Activated CD4-positive, alpha-beta T cell treated with anti-CD3 and anti-CD28 coated beads, Interleukin-2, amount 50 U/mL, for 16 hours (primary cell): ENCODE measurements at places on chromosomes 12 and 14.

DNA sequence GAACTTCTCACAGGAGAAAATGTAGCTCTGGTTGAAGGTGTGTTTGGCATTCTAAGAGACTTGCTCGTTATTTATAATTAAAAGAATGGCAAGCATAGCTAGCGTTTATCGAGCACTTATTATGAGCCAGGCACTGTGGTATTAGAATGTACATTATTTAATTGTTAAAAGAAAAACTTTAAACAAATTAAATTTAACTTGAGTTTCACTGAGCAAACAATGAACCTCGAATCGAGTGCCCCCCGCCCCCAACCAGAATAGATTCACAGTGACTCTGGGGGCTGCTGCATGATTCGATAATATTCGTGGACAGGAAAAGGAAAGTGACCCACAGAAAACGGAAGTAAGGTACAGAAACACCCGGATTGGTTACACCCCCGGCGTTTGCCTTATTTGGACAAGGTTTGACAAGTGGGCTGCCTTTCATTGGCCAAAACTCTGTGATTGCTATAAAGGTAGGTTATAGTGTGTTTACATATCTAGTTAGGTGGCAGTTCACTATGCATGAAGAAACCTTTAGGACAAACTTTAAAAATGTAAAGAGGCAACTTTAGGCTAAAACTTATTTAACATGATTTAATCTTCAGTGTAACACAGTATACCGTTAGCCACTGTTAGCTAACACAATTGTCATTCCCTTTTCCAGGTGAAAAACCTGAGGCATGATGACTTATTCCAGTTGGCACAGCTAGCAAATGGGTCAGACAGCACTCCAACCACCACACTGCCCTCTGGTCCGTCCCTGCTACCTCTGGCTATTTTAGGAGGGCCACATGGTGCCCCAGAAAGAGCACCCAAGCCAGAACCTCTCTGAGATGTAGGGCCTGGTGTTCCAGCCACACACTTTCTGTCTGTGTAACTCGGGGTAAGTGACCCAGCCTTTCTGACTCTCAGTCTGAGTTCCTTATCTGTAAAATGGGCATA is 7.1 kb downstream of the SCNN1A start:
- no peak for DNase-seq

DNA sequence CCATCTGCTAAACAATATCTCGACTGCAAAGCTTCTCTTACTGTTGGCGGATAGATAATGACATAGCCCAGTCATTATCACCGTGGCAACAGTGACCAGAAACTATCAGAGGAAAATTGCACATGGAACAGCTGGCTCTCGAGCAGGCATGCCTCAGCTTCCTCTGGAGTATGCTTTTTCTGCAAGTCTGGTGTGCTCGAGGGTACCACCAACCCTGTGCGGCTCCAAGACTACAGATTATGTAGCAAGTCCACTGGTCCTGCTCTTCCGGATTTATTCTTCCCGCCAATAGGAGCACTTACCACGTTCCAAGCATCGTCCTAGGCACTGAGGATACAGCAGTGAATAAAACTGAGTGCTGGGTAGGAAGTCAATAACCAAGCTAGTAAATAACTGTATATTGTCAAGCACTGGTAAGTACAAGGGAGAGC is 1.4 kb upstream of the GLRX5 start:
- DNase-seq: peak; percentile 39

DNA sequence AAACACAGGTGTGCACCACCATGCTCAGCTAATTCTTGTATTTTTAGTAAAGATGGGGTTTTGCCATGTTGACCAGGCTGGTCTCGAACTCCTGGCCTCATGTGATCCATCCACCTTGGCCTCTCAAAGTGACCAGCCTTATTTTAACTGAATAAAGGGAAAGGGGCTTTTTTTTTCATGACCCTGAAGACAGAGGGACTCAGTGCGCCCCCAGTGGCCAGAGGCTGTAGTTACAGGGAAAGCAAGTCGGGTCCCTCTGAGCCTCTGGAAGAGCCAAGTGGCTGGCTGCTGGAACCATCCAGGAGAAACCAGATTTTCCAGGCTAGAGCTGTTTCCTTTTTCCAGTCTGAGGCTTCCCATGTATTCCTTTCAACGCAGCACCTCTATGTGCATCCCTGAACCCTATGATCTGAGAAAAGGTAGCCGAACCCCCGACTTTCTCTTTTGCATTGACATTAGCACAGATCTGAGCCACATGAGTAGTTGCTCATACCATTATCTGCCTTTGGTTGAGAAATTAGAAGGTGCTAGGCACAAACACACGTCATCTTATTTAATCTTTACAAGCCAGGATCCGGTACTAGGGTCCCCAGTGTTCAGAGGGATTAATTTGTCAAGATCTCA is 342.7 kb downstream of the CACNA1C start:
- peak; percentile 33 for DNase-seq

- DNase-seq: no peak
These were observed 31.3 kb upstream of the ATP2A2 start for GRCh38 chr12:110249716-110250225.

- no peak for DNase-seq
These were observed 18.3 kb downstream of the PLEKHG7 start for GRCh38 chr12:92721130-92721529.

GRCh38 chr12:132066749-132067148 is 77.4 kb downstream of the DDX51 start:
- DNase-seq: no peak

GRCh38 chr12:105113094-105113493 is 5.6 kb downstream of the WASHC4 start:
- DNase-seq: no peak

DNA sequence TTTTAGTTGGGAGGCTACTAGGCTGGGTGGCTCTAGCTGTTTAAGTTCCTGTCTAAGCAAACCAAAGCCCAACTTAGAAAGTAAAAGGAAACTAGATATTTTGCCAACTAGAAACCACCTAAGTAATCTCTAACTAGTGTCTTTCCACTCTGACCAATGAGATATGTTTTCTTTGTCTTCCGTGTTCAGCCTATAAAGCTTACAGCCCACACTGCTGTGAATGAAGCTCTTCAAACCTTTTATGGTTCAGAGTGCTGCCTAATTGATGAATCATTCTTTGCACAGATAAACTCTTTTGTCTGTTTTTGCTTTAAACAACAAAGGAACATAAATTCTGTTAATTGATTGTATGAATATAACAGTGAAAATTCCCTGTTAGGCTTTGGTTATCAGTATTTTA is 66.1 kb downstream of the FUT8 start:
- peak; percentile 62 for DNase-seq

GRCh38 chr12:5794156-5794555 is 150.9 kb downstream of the ANO2 start:
- DNase-seq: no peak

DNA sequence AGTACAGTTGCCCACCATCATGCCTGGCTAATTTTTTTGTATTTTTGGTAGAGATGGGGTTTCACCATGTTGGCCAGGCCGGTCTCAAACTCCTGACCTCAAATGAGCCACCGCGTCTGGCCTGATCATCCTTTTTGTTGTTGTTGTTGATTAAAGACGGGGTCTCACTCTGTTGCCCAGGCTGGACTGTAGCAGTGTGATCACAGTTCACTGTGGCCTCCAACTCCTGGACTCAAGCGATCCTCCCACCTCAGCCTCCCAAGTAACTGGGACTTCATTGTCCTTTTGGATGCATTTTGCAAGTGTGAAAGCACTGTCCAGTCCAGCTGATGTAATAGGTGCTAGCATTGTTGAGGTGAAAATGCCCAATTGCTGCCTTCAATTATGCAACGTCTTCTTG is 27.1 kb upstream of the ATXN2 start:
- DNase-seq: no peak

GRCh38 chr14:102077382-102077709 is 9.5 kb downstream of the HSP90AA1 start:
- no peak for DNase-seq

- no peak for DNase-seq
These were observed 362.6 kb downstream of the TMEM121 start for GRCh38 chr14:105888784-105889665.

DNA sequence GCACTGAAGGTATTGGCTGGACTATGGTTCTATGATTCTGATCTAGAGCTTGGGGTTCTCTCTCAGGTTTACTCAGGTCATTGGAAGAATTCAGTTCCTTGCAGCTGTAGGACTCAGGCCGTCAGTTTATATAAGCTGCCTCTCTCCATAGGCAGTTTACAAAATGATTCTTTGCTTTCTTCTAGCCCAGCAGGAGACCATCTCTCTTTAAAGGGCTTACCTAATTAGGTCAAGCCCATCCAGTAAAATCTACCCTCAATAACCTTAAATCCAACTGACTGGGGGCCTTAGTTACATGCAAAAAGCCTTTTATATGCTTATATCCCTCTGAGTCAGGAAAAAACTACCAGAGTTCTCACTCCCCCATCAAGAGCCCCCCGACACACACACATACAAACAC is 80.5 kb upstream of the GARIN6 start:
- no peak for DNase-seq

- no peak for DNase-seq
These were observed 115.4 kb downstream of the GCH1 start for GRCh38 chr14:54787261-54787660.

DNA sequence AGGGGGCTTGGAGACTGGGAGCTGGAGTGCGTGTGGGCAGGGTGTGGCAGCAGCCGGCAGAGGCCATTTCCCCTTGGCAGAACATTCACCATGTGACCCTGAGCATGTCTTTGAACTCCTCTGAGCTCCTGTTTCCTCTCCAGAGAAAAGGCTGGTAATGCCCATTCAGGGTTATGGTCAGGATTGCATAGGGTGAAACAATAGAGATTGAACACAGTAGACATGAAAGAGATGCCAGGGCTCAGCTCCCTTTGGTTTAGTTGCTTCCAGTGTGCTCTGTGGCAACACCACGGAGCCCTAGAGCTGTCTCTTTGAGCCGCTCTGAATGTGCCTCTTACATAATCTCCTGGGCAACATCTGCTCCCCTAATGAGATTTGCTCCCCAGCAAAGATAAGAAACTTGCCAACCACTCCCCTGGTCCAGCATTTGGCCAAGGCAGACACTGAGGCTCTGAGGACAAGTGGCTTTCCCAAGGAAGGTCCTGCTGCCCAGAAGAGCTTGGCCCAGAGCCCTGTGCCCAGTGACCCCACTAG is 4.6 kb downstream of the IFI27 start:
- DNase-seq: no peak

- no peak for DNase-seq
These were observed 34.4 kb downstream of the BTG1 start for GRCh38 chr12:92111256-92111655.

DNA sequence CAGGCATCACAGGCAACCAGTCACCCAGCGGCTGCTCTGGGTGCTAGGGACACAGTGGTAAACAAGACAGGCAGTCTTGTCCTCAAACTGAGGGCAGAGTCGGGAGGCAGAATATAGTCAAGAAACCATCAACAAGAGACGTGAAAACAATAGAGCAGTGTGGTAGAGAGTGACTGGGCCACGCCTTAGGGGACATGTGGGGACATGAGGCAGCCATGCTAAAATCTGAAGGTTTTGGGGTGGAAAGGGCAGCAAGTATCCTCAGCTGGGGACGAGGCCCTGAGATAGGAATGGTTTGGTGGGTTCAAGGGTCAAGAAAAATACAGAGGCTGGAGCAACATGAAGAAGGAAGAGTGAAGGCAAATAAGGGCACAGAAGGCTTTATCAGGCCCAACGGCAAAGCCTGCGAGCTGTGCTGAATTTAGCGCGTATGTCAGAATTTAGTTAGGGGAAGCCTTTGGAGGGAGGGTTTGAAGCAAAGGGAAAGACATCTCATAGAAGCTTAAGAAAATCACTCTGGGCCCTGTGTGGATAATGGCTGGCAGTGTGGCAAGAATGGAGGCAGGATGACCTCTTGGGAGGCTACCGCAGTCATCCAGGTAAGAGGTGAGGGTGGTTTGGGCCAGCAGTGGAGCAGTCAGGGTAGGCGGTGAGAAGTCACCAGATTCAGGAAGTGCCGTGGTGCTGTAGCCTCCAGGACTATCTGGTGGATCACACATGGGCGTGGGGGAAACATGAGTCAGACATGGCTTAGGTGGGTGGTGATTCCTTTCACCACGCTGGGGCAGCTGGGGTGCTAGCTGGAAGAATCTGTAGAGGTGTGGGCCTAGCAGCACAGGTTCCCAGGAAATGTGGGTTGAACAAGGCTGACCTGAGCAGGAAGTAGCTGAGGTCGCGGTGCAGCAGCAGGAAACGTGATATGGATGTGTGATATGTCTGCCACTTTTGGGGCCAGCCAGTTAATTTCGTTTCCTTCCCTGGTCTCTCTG is 3.0 kb downstream of the EVL start:
- peak; percentile 95 for DNase-seq

- no peak for DNase-seq
These were observed 12.2 kb downstream of the CCDC175 start for GRCh38 chr14:59564366-59564765.
